H1 (cell line): ENCODE measurements at places on chromosomes 2 and 18.

DNA sequence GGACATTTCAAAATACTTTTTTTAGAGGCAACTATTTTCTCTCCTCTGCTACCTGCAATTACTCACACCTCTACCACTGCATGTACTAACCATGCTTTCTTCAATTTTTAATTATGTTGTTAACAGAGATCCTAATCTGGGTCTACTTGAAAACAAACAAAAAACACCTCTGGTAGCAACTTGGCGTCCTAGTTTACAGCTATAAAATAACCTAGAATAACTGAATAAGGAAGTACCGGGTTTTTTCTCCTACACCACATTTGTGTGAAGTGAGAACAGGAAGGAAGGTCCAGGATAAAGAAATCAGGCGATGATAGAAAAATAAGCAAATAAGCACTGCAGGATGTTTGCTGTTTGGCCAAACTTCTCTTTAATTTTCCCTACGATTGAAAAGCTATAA is 633.5 kb downstream of the LRP1B start:
- DNase-seq = no peak

DNA sequence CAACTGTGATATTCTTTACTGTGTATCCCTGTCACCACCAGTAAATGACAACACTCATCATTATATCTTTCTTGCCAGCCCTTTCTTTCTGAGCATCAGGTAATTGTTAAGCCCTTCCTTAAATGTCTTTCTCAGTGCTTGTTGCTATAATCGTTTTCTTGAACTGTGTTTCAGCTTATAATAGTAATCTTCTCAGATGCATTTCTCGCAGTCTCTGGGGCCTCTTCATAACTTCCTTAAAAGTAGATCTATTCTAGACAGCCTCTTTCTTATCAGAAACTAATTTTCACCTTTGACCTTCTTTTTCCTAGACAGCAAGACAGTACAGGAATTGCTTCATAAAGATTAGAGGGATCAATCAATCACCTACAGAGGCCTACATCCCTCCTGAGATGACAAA is 648.1 kb downstream of the CPS1 start:
- no peak for DNase-seq

GRCh38 chr2:239366740-239367139 is 34.1 kb downstream of the HDAC4 start:
- DNase-seq = no peak

DNA sequence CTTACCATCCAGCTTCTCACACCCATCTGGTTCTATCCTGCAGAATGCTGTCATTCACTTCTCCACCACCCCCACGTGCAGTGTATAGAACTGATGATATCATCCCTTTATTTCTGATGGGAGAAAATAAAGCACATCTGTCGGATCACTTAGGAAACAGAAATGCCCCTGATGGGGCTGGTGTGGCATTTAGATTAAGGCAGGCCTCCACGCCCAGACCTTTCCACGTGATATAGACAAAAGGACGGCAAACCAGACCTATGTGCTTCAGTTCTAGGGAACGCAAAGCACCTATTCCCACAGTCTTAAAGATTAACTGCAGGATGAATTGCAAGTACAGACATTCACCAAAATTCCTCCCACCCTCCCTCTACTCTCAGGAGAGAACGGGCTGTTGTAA is 27.6 kb upstream of the CABLES1 start:
- no peak for DNase-seq

GRCh38 chr2:48952143-48952542 is 196.6 kb upstream of the LHCGR start:
- DNase-seq = no peak

GRCh38 chr2:37471994-37472393 is 127.6 kb downstream of the QPCT start:
- DNase-seq = no peak

DNA sequence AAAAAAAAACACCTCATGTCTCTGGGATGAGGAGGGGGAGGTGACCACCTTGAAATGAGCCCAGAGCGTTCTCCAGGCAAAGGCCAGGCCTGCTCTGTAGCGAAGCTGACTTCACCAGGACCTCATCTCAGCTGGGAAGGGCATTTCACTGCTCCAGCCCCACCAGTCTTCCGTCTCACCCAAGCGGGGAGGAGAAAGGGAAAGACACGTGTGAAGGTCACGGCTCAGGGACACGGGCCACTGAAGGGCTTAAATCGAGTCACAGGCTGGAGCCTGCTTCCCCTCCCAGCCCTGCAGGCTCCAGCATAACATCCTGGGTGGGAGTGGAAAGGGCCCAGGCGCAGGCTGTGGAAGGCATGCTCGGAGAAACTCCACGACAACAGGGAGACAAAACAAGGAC is 18.1 kb downstream of the THAP4 start:
- DNase-seq = no peak

- DNase-seq = no peak
These were observed 121.2 kb downstream of the ZNF521 start for GRCh38 chr18:25230658-25231326.

- no peak for DNase-seq
These were observed 21.4 kb downstream of the KIF3C start for GRCh38 chr2:25960920-25961319.

DNA sequence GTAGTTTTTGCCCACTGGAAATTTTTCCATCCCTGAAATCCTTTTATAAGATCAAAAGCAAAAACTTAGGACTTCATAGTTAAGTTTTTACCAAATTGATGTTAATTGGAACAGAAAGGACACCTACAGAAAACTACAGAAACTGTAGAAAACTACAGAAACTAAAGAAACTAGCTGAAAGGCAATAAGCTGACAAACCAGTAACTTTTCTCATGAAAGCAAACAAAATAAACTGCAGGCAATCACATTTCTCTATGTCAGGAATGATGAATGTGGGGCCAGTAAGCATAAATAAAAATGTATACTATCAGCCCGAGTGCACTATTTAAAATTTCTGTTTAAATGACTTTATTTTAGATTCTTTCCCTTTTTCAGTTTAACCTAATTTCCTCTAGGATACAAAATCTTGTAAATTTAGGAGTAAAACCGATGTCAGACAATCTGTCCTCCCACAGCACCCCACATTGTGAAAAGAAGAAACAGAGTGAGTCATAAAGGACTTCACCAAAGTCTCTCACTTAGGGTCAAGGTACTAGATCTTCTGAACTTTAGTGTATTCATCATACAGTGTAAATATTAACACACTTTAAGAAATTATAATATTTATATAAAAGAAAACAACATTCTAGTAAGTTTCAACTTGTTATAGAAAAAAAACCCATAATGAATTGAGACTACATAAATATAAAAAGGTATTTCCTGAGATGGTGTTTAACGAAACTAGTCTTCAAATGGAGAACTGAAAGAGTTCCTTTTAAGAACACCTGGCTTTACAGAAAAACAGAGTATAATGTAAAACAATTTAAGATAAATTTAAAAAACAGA is 46.6 kb downstream of the USP40 start:
- no peak for DNase-seq

- no peak for DNase-seq
These were observed 17.8 kb upstream of the TCF4 start for GRCh38 chr18:55605733-55606338.

DNA sequence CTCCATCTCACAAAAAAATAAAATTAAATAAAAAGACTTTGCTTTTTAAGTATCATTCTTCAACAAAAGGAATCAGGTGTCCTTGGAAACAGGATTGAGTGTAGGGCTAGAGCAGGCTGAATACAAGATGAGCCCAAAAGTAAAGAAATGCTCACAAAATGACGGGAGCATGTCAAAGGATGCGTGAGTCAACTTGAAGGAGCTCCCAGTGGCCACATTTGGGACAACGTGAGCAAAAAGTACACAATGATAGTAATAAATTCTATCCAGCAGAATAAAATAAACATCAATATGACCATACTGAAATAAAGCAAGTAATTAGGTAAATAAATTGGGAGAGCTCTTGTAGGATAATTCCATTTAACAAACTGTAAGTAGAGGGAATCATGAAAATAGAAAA is 220.7 kb downstream of the PHLPP1 start:
- DNase-seq = no peak

DNA sequence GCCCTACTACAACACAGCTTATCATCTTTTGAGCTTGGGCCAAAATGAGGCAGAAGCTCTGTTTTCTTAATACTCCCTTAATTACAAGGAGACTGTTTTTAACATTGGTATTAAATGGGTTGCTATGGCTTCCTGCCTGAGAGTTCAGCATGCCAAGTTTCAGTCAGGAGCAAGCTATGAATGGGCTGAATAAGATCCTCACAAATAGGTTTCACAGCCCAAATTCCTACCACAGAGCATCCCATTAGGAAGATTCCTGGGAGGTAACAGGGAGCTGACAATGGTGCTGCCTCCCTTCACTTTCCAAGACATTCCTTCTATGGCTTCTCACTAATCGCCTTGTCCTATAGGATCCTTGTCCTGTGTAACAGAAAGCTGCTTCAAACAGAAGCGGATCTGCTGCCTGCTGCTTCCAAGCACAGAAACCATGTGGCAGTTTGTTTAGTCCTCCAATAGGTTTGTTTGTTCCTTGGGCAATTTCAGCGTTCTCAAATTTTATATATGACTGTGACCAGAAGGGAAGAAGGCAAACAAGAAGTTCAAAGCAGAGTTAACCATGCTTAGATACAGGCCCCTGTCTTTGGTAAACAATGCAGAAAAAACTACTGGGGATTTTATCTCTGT is 70.9 kb downstream of the NCKAP5 start:
- no peak for DNase-seq

DNA sequence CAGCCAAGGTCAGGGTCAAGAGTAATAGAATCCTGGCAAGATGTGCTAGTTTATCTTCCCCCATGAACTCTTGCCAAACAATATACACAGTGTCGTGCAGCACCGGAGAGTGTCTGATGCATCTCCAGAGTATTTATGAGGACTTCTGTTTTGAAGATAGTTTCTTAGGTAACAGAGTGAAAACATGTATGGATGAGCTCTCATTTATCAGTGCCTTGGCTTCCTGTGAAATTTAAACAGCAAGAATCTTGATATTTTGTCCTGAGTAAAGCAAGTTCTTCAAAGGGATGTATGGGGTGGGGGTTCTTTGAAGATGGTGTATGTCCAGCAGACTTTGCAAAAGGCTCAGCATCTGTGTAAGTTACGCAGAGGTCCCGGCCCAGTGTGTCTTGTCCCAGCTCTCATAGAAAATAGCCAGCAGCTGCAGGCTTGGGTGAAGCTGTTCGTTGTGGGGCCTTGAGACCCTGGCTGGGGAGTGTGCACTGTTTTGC is 361.0 kb upstream of the NT5C1B start:
- DNase-seq = no peak

GRCh38 chr18:35236571-35237363 is 4.1 kb upstream of the ZNF397 start:
- DNase-seq = no peak

- DNase-seq = no peak
These were observed 12.3 kb downstream of the SCG2 start for GRCh38 chr2:223589901-223590300.

GRCh38 chr2:6896930-6897759 is 19.6 kb downstream of the RSAD2 start:
- no peak for DNase-seq

DNA sequence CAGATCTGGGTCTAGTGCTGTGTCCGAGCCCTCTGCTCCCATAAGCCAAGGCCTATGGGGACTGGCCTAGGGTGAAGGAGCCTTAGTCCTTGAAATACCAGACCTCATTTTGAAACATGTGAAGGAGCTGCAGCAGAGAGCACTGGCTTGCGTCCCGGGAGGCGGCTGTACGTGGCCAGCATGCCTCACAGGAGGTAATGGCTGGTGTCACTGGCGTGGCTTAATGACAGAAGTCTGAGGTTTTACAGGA is 72.7 kb upstream of the OTOS start:
- DNase-seq = no peak

- no peak for DNase-seq
These were observed 1746.1 kb upstream of the PIK3C3 start for GRCh38 chr18:40208958-40209357.

- DNase-seq = no peak
These were observed 291.2 kb upstream of the HNMT start for GRCh38 chr2:137672989-137673552.

DNA sequence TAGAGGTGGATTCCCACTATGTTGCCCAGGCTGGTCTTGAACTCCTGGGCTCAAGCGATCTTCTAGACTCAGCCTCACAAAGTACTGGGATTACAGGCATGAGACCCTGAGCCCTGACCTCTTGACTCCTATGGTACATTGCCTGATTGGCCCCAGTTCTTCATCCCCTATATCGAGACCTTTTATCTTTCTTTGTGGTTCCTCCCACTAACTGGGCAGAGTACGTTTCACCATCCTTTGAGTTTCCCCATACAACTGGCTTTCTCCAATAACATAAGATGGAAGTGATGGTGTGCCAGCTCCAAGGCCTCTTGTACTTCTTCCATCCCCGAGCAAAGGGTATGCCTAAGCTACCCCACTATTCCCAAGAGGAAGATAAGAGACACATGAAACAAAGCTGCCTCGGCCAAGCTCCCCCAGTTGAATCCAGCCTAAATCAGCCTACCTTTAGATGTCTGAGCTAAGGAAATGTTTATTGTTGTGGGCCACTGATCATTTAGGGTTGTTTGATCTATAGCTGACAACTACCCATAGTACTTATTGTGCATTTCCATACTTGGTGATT is 8.3 kb upstream of the TMEM247 start:
- no peak for DNase-seq

DNA sequence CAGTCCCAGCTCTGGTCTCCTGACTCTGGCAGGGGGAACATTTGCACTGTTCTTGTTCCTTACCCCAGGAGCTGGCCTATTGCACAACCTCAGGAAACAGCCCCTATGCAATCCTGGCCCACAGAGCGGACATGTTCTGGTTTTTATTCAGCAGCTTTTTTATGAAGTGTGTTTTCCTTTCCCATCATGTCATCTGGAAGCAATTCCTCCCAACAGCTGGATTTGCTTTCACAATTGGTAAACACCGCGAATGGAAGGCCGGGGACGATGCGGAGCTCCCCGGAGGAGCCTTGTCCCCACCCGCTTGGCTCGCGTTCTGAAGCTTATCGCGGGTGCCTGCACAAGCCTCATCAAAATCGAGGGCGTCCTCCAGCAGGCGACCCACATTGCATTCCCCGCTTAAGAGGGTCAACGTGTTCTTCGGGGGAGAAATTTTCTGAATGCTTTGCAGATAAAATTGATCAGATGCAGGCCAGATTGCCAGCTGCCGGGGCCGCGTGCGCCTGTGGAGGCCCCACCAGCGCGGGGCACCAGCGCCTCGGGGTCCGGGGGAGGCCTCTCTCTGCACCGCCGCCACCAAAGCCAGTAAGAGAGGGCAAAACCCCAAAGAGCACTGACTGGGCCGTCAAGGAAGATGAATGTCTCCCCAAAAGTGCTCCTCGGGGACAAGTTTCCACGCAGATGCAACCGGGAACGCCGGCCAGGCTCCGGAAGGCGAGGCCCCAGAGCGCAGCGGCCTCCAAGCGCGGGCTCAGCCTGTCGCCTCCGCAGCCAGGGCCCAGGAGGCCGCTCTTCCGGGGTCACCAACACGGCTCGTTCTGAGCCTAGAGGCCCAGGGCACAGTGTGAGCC is 60.3 kb upstream of the SP3 start:
- no peak for DNase-seq

GRCh38 chr2:191618046-191618780 is 59.7 kb upstream of the NABP1 start:
- DNase-seq = no peak
